ENCODE measurements at places on chromosomes 4 and X.
A peak's percentile ranks its signal among the peaks of the same experiment; 100 is the strongest.

DNA sequence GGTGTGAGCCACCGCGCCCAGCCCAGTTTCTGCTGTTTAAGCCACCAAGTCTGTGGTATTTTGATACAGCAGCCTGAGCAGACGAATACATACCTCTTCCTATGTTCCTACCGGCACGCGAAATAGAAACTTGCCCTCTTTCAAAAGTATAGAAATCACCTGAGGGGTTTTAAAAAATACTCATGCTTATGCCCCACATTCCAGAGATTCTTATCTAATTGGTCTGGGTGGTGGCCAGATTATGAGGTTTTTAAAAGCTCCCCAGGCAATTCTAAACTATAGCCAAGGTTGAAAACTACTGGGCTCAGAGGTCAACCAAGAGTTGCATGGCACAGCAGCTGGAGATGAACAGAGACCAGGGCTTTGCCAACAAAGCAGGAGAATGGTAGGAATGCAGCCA, 24.9 kb upstream of the HUWE1 start:
- DNase-seq = no peak

DNA sequence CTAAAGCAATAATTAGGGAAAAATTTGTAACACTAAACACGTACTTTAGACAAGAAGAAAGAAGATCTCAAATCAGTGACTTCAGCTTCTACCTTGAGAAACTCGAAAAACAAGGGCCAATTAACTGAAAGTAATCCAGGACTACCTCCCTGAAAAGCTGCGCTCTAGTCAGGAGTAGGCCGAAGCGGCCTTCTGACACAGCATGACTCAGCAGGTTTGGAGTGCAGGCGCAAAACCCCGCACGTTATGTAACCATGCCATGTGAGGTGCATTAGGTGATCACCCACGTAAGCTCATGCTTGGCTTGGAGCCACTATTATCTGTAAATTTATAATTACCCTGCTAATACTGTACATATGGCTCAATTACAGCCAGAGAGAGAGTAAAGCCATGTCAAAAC, 52.8 kb upstream of the CCDC149 start:
- no peak for DNase-seq

DNA sequence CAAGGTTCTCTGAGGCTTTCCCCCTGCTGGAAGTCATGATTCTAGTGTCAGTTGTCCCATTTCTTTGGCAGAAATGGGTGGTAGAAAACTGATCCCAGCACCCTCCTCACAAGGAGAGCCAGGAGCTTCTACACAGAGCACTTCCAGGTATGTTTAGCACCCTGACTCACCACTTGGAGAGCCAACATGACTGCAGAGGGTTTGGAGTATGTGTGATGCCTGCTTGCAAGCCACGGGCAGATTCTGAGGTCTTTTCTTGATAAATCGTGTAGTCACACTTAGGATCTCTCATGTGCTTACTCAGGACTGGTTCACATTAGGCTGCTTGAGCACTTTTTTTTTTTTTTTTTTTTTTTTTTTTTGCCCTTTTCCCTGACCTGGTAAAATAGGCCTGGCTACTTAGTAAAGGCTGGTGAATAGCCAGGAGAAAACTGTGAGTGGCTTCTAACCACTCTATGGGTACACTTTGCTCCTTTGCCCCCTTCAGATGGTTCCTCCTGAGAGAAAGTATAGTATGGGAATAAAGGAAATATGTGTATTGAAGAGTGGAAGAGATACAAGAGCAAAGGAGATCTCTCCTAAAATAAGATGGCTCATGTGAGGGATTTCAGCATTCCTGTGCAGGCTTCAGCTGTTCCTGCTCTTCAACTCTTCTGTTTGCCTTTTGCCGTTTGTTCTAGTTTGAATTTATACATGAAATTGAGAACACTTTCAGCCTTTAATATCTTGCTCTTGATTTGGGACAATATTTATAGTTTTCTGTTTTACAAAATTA, 103.6 kb downstream of the EMCN start:
- no peak for DNase-seq

DNA sequence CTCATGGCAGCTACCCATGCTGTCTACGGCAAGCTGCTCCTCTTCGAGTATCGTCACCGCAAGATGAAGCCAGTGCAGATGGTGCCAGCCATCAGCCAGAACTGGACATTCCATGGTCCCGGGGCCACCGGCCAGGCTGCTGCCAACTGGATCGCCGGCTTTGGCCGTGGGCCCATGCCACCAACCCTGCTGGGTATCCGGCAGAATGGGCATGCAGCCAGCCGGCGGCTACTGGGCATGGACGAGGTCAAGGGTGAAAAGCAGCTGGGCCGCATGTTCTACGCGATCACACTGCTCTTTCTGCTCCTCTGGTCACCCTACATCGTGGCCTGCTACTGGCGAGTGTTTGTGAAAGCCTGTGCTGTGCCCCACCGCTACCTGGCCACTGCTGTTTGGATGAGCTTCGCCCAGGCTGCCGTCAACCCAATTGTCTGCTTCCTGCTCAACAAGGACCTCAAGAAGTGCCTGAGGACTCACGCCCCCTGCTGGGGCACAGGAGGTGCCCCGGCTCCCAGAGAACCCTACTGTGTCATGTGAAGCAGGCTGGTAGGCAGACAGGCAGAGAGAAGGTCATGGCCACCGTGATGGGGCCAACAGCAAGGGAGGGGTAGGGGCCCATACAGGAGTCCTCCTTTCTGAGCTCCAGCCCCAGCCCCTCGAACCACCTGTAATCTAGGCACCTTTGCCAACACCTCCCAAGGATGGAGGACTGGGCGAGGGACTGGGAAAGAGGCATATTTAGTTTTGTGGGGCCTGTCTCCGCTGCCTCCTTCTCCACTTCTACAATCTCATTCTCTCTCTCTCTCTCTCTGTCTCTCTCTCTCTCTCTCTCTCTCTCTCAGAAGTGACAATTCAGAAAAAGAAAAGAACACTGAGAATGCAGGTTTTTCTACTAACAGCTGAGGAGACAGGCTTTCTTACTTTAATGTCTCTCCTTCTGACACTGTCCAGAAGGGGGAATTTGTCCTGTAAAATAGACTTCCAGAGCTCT, 4.7 kb upstream of the TSPYL2 start:
- no peak for DNase-seq

- DNase-seq = no peak
These were observed 55.3 kb downstream of the ARHGAP10 start for GRCh38 chr4:147787204-147787603.

DNA sequence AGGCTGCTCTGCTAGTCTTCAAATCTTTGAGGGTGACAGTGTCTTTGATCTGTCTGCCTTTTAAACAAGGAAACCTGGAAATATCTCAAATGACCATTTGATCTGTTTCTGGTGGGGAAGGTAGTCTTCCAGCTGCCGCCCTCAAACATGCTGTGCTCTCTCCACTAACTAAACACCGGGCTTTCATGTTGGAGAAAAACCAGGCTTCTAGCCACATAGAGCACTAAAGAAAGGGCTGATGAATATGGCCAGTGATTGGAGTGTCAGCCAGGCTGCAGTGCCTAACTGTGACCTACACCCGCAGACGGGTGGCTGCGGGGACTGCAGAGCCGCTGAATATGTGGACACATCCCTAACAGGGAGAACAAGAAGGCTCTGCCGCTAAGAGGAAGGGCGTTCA, 85.9 kb downstream of the UNC5C start:
- no peak for DNase-seq

DNA sequence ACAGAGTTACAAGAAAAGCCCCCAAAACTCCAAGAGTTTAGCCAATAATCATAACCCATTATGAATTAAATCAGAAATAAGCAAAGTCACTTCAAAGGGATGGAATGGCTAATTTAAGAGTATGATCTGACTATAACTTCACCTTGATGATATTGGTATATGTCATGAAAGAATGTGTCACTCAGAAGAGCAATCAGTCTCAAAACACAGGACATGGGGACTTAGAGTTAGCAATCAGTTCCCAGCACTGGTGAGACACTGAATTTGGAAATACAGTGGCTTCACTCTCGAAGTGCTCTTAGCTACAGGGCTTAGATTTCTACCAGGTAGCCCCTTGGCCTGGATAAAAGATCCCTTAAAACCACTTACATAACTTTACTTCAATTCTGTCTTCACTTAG, 65.7 kb upstream of the EXOC1L start:
- no peak for DNase-seq

DNA sequence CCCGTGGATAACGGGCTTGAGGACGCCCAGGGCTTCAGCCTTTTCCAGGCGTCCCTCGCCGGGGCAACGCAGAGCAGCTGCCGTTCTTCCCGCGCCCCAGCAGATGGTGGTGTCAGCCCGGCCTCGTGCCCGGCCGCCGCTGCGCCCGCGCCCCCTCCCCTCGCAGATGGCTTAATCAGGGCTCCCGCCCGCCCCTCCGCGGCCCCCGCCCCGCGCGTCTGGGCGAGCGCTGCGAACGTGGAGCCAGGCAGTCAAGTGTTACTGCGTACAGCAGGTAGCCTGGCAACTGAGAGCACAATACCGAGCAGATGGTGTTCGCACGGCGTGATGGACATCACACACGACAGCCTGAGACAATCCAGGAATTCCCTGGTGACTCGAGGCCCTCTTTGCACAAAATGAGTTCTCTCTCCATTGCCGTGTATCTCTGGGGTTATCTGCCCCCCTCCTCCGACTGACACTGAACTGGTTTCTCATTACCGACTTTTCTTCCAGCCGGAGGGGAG, 69.3 kb downstream of the MGST2 start:
- peak; percentile 6 for DNase-seq

GRCh38 chr4:98446499-98447375, 185.6 kb downstream of the RAP1GDS1 start:
- DNase-seq = peak; percentile 44

DNA sequence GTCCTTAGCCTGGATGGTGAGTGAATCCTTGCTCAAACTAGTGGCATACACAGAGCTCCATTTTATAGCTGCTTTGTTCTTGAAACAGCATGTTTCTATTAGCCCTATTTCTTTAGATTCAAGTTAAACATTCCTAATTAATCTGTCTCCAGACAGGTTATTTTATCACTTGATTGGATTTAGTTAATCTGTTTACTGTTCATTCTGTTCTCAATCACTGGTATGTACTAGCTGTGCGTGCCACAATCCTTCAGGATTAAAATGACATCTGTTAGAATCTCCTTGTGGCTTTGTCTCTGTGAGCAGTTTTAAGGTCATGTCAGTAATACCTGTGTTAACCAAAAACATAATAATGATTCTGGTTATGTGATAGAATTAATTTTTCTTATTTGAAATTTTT, 36.5 kb downstream of the PTPN13 start:
- no peak for DNase-seq

DNA sequence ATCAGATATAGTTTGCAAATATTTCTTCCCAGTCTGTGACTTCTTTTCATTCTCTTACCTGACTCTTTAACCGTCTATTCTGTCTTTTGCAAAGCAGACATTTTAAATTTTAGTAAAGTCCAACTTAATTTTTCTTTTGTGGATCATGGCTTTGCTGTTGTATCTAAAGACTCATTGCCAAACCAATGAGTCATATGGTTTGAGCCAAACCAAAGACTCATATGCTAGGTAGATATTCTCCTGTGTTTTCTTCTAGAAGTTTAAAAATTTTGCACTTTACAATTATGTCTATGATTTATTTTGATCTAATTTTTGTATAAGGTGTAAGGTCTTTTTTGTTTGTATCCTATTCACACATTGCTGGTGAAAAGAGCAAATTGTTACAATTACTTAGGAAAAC, 446.8 kb downstream of the ANKRD50 start:
- DNase-seq = no peak

- no peak for DNase-seq
These were observed at the start of gene SGMS2 for GRCh38 chr4:107824350-107825071. TSS of gene SGMS2 (plus strand) at chr4:107824932. CDS start at chr4:107895554, 70,622 bp downstream.

DNA sequence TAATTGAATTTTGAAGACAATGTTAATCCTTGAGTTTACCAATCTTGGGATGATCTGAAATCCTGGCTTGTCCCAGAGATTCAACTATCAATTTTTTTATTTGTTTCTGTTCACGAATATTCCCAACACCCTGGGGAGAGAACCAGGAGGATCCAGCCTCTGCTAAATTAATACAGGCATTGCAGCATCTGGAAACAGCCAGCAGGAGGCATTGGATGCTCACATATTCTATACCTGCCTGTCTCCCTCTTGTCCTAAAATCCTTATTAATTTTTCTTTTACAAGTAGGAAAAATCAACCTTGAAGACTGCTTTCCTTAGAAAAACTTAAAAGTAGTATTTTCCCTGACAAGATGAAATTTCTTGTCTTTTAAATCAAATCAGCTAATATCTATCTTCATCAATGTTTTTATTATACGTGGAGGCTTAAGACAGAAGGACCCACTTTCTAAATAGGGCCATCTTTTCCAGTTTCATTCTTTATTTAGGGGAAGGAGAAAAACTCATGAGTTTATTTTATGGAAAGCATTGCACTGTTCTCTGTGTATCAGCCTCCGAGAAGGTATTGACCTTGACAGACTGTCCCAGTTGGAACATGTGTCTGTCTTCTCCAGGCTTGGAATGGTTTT, 102.4 kb downstream of the CLNK start:
- DNase-seq = no peak

- no peak for DNase-seq
These were observed 44.8 kb downstream of the SMARCA5 start for GRCh38 chr4:143558286-143558685.

DNA sequence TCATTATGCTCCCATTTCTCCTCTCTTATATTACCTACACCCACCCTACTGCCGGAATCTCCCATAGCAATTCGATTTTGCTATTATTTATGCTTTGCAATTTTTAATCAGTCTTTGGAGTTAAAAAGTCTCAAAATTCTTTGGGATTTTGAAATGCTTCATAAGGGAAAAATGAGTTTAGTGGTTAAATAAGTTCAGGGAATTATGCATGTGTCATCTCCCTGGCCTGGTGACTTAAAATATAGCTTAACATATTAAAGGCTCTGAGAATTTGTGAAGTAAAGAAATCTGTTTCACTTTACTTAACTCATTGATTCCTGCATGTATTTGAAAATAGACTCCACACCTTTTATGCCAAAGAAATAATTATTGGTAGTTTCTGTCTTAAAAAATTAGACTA, 185.1 kb upstream of the DIPK2B start:
- no peak for DNase-seq

DNA sequence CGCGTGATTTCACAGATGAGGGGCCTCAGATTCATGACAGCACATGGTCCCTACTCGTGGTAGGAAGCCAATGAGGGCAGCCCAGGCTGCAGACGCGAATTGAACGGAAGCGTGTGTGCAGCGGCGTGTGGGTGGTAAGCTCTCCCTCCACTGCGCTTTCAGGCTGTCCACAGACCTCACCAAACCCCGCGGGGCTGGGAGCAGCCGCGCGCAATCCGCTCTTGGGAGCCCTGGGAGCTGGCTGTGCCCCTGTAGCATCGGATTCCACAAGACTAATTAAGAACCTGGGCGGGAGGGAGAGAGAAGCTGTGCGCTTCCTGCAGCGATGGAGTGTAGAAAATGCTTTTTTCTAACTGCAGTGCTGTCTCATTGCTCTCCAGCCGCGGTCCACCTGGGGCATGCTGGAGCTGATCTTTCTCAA, 134.9 kb downstream of the STOX2 start:
- DNase-seq = no peak

DNA sequence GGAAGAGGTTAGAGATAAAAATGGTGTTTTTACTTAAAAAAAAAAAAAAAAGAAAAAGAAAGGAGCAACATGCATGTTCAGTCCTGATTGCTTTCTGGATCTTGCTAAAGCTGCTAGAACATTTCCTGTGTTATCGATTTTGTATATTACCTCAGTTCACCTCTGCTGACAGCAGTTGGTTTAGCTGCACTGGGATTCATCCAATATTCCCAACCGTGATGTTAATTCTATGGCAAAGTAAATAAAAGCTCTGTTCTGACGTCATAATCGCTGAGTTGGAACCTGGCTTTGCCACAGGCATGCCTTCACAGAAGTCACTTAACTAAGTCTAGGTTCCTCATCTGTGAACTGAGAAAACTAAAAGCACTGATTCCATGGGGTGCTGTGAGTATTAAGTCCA, 90.7 kb upstream of the SORBS2 start:
- no peak for DNase-seq

All from stimulated activated CD8-positive, alpha-beta memory T cell treated with anti-CD3 and anti-CD28 coated beads, Interleukin-4, amount 100 ng/mL, for 1 hour (primary cell).